ENCODE measurements at places on chromosomes 3 and 15. TPM values are rescaled to one million over a fixed set of nuclear protein-coding genes. Genes with fewer than 3 reads are reported as not detected.

DNA sequence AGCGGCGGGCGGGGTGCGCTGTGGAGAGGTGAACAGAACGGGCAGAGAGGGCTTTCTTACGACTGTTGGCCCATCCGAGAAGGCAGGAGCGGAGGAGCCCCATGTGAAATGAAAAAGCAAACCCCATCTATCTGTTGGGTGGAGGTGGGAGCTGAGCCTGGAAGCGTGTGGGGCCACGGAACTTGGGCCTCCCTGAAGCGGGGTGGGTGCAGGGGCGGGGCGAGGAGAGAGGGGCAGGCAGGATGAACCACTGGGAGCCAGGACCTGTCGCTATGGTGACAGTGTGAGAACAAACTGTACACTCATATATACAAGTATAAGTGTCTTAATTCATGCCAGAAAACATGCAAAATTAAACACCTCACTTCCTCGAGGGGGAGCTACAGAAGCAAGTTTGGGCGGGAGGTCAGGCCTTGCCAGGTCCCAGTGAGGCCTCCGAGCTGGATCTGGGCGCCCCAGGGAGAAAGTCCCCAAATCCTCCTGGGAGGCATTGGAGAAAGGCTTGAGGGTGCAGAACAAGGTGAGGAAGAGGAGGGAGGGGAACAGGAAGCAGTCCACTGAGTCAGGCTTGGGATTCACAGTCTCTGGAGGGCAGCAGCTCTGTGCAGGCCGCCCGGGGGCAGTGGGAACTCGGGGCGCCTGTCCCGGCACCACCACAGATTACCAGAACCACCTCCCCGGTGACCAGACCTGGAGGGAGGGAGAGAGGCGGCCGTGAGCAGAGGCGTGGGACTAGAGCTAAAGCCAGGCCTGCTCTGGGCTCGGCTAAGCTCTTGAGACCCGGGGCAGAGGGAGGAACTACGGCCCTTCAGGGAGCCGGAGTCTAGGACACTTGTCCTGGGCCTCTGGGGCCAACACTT lies 34.8 kb downstream of the RBPMS2 start:
- DNase-seq, result peak; percentile 80

DNA sequence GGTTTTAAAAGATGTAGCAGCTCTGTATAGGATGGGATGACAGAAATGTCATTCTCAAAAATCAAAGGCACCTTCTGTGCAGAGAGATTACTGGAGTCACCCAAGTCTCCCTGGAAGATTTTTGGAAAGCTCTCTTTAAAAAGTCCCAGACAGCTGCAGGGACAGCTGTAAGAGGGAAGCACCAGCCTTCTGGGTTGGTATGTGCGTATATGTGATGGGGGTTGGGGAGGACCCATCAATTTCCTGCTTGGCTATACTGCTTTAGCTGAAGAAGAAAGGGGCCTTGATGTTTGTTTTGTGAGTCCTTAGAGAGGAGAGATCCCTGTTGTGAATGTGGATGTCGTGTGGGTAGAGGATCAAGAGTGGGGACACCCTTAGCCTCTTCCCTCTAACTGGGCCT lies 5.4 kb upstream of the SEC11A start:
- no peak for DNase-seq

DNA sequence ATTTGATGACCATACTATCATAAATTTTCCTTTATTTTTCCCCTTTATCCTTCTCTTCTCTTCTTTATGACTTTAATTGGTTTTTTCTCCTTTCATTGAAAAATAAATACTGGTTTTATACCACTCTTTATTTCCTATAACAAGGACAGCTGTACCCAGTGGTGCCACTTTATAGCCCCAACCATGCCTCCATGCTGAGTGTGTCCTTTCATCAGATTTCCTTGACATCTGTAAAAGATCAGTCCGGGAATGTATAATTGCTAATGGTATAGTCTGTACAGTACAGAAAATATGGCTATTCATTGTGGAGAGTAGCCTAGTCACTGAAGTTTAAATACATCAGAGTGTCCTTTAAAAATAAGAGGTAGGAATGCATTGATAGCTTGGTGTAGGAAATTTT lies 74.6 kb downstream of the EPHA3 start:
- no peak for DNase-seq

Gene WDR49
- 14.8 TPM for total RNA-seq

Gene TNNC1
- total RNA-seq, result 4,697 TPM

- DNase-seq, result no peak
Observed at GRCh38 chr3:192827863-192828594, 89.6 kb downstream of the MB21D2 start.

DNA sequence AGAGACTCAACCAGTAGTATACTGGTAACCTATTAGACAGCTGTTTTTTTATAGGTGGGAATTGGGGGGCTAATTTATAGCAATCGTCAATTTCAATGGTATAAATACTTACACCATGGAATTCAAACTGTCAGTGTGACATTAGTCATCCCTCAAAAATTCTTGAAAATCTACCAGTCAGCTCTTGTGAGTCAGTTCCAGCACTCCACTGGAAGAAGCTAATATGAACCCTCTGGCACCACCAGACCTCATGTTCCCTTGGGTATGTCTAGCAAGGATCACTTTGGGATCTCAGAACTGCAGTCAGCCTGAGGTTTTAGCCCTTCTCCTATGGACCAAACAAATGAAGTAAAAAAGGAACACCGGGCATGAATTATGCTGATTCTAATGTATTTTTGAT lies 11.8 kb upstream of the UACA start:
- DNase-seq, result no peak
